ENCODE measurements at places on chromosomes 4 and X.

- DNase-seq: no peak
These were observed 4.8 kb upstream of the RGS12 start for GRCh38 chr4:3287972-3288570.

GRCh38 chr4:84973856-84974255, 7.4 kb upstream of the WDFY3 start:
- no peak for DNase-seq

GRCh38 chr4:158322109-158322508, 111.8 kb downstream of the TMEM144 start:
- no peak for DNase-seq

DNA sequence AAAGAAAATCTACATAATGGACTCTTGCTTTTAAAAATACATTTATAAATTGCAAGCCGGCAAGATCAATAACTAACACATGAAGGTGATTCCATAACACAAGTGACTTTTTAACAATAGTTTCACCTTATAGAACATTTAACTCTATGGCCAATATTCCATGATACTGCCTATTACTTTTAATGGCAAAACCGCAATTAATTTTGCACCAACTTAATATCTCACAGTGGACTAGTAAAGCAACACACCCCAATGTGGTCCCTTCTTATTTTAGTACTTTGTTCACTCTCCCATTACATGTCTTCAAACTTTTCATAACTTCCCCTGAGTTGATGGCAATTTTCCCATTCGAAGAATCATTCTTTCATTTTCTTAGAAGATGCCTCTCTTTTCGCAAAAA, 351.6 kb upstream of the F9 start:
- DNase-seq: no peak

DNA sequence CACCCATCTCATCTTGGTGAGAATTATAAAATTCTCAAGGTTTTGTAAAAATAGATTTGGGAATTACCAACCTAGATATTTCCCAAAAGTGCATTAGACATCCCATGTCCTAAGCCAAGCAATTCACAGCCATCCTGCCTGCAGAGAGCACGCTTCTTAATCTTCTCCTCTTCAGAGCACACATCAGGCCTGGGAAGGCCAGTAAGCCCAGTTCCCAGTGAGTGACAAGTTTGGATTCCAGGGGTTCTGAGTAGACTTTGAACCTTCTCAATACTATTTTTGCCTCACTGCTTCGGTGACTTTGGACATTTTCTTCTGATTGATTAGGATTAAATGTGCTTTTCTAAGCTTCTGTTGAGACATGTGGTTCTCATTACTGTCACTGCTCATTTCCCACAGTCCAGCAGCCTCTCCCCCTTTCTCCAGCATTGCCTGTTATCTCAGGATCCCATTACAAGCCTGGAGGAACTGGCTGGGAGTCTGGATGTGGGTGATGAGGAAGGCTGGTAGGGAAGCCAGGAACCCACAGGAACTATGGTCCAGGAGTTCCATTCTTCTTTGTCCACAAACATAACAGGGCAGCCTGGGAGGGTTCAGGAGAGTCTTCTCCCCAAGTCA, 56.4 kb upstream of the TMEM150C start:
- no peak for DNase-seq

- no peak for DNase-seq
These were observed 57.3 kb upstream of the AP1S2 start for GRCh38 chrX:15911734-15912550.

- no peak for DNase-seq
These were observed 16.6 kb downstream of the GEMIN8 start for GRCh38 chrX:14013054-14013453.

- no peak for DNase-seq
These were observed 146.9 kb downstream of the FAM13A start for GRCh38 chr4:88910101-88910500.

DNA sequence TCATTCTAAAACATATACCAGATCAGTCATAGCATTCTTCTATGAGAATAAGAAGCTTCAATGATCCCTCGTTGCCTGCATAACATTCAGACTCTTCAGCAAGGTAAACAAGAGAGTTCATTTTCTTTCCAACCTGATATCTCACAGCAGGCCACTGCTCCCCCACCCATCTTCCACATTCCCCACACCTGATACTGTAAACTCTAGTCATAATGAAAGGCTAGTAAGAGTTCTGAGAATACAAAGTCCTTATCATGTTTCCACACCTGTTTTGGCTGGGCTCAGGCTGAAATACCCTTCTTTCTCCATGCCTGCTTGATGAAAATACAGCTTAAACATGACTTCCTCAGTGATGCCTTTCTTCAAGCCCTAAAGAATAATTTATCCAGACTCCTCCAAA, 2.3 kb upstream of the AASDH start:
- no peak for DNase-seq

DNA sequence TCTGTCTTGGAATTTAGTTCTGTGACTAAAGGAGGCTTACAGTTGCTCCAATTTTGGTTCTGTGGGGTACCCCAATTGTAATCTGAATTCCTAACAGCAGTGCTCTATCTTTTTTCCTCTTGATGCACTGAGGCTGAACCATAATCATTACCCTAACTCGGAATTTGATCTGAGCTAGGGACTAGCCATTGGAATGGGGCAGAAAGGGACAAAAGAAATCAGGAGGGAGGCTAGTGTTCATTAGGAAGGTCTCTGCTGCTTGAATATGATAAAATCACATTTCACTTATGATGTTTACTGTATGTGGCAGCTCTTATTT, 2.7 kb downstream of the KLF3 start:
- peak; percentile 56 for DNase-seq

DNA sequence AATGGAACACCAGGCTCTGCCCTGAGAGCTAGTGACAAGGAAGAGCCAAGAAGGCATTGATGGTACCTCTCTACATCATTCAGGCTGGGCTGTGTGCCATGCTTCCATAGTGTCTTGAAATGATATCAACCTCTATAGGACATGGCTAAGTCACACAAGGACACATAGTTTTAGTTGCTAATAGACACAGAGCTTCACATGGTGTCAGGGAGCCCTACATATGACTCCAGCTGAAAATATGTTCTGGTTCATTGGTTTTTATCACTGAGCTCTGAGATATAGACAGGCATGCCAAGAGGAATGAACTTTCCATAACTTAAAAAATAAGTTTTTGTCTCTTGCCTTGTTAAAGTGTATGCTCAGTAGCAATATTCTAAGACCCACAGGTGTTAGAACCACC, 72.1 kb upstream of the PRKG2 start:
- DNase-seq: no peak

GRCh38 chrX:63400340-63400739, 49.2 kb upstream of the SPIN4 start:
- no peak for DNase-seq

- DNase-seq: no peak
These were observed 113.8 kb downstream of the CCSER1 start for GRCh38 chr4:90241008-90241407.

DNA sequence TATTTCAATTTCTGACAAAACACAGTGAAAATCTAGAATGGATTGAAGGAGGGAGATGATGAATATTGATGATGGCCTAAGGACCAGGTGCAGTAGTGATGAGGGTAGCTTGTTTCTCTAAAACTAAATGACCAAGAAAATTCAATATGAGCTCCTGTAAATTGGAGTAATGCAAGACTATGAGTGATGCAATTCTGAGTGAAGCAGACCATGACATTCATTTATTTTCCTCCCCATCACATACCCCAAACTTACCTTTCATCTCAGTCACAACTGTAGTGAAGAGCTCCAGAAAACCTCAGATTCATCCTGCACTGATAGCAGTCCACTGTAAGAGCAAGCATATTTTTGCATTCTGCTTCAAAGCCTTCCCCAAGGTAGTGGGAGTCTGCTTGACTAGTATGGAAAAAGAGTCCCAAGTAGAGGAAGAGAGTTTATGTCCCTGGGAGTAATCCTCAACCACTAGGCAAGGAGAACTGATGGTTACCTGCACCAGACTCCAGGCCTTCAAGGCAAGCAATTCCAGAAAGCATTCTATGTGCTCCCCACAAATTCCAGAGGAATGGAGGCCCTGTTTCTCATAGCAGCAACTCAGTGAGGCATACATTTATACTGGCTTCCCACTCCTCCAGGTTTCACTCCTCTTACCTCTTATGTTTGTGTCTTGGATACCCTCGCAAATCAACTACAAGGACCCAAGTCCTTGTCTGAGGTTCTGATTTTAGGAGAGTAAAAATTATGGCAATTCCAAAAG, 47.2 kb downstream of the CXCL1 start:
- no peak for DNase-seq

GRCh38 chr4:157772907-157773306, 399.9 kb downstream of the GASK1B start:
- DNase-seq: no peak

- DNase-seq: no peak
These were observed 20.8 kb downstream of the ARHGEF6 start for GRCh38 chrX:136759968-136760367.

DNA sequence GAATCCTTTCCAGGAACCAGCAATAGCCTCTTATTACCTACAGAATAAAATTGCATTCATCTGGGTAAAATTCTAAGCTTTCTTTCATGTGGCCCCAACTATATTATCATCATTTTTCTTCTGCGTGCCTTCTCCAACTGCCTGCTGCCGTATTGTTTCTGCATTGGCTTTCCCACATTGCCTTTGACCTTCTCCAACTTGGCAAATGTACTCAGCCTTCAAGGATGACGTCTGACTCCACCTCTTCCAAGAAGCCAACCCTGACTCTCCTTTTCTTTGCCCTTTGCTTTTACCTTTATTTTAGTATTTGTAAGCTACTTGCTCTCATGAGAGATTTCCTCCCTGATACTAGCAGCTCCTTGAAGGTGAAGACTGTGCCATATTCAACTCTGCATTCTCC, 200.4 kb upstream of the FAM9B start:
- DNase-seq: no peak

DNA sequence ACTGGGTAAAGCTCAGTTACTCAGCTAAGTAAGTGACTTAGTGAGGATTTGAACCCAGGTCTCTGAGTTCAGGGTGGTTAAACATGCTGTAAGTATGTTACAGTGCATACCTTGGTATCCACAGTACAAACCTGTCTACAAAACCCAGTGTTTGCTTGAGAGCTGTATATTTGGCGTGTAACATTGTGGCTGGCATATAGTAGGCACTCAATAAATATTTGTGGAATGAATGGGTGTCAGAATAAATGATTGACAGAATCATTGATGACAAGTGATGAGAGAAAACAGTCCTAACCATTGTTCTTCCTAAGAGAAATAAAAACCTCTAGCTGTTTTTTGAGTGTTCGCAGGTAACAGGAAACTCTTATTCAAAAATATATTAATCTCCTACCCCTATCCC, 79.7 kb upstream of the BCOR start:
- no peak for DNase-seq

GRCh38 chr4:151953795-151954372, 193.1 kb upstream of the GATB start:
- no peak for DNase-seq

DNA sequence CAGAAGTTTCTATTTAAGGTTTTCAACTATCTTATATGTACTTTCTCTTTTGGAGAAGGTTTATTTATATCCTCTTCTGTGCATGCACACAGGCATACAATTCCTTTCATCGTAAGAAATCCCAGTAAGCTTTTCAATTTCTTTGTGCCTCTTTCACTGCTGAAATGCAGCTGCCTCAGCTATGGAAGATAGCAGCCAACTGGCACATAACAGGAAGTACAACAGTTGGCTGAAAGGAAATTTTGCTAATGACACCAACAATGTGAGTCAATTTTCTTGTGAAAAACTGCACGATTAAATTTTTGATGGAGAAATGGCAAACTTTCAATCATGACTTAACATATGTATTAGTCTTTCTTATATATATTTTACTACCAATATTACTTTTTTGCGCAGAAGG, 74.5 kb upstream of the PAQR3 start:
- DNase-seq: no peak

DNA sequence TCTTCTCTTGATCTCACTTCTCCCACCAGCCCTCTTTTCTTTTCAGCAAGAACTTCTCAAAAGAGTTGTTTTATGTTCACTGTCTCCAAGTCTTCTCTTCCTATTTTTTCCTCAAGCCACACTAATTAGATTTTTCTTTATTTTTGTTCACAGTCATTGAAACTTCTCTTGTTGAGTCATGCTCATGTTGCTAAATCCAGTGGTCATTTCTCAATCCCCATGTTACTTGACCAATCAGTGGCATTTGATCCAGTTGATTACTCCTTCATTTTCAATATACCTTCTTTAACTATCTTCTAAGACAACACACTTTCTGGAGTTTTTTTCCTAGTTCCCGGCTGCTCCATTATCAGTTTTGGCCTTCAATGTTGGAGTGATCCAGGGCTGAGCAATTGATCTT, 103.1 kb upstream of the LSM6 start:
- no peak for DNase-seq

GRCh38 chr4:45072981-45073380, 346.6 kb upstream of the GNPDA2 start:
- DNase-seq: no peak

- no peak for DNase-seq
These were observed 289.4 kb downstream of the TRAM1L1 start for GRCh38 chr4:116796022-116796421.

- DNase-seq: peak; percentile 67
These were observed at the start of gene AADAT for GRCh38 chr4:170089668-170090351. Gene AADAT, minus strand, starts transcription at chr4:170089956. Its CDS starts 266 bp downstream, at chr4:170089690.

DNA sequence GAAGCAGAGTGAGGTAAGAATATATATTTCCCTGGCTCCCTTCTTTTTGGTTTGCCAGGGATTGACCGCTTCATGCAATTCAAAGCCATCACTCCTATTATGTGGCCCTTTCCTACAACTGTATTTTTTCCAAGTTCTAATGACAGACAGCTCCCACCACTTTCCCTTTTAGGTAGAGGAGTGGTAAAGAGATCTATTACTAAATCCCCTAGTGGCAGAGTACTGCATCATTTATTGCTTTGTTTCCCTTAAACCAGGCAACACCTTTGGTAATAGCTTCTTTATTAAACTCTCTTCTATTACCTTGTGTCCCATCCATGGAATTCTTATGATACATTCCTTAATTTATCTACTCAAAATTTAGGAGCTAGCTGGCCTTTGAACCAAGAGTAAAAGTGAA, 90.7 kb downstream of the CNOT6L start:
- DNase-seq: no peak

GRCh38 chr4:98522636-98523395, 135.6 kb downstream of the TSPAN5 start:
- DNase-seq: no peak

Measured in NCI-H526 treated with DMSO at 0.1 percent for 48 hours (cell line).